ENCODE measurements at places on chromosomes 1 and 21.
A peak's percentile ranks its signal among the peaks of the same experiment; 100 is the strongest.

- DNase-seq: no peak
Observed at GRCh38 chr1:944341-945325, 14.4 kb downstream of the NOC2L start.

DNA sequence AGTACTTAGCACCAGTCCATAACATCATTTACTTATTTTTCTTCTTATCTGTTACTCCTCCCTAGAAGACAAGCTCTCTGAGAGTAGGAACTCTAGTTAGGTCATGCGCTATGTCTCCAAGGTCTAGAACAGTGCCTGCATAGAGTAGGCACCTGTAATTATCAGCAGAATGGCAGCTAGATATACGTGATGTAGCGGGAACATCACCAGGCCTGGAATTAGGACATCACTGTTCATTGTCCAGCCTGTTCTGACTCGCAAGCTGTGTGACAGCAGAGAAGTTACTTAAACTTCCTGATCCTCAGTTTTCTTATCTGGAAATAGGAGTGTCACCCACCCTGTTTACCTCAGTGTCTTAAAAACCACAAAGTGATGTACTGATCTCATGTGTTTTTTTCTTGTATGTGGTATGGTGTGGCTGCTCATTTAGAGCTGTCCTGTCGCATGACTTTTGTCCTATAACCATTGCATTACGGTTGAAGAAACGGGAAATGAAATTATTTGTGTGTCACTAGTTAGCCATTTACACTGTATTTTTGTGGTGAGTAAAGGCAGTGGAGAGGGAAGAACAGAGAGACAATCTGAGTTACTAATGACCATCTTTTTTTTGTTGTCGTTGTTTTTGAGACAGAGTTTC lies 37.1 kb upstream of the EXO1 start:
- DNase-seq: no peak

GRCh38 chr21:26952374-26953066 lies 14.4 kb downstream of the ADAMTS5 start:
- no peak for DNase-seq

DNA sequence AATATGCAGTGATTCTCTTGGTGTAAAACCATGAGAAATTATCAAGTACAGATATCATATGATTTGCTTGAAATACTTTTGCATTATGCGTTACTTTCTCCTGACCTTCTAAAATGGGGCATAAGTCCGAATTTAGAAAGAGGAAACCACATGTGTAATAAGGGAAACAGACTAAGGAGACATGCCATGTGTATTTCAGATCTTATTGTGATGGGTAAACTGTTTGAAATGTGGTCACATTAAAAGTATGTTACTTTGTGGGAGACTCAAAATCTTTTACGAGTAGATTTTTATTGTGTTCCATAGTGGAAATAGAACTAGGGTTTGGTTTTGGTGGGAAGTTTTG lies 173.0 kb downstream of the NFIA start:
- DNase-seq: no peak

- DNase-seq: no peak
Observed at GRCh38 chr21:16264319-16264718, 534.5 kb downstream of the USP25 start.

DNA sequence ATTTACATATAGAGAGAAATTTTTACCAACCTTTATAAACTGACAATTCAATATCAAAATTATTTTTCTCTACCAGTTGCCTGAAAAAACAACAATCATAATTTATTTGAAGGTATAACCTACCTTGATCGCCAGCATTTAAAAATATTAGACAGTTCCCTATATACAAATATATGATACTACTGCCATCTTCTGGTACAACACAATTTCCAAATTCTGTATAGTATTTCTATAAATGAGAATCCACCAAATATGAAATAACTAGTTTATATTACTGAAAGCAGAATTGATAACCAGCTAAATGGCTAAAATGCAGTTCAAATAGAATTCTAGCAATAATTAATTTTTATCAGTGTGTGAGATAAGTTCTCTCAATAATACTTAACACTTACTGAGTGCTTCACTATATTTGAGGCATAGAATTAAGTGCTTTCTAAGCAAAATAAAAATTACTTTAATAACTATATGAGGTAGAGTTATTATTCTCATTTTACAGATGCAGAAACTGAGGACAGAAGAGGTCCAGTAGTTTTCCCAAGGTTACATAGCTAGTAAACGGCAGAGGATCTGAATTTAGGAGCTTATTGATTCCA lies 75.6 kb downstream of the PIGK start:
- peak; percentile 0 for DNase-seq

DNA sequence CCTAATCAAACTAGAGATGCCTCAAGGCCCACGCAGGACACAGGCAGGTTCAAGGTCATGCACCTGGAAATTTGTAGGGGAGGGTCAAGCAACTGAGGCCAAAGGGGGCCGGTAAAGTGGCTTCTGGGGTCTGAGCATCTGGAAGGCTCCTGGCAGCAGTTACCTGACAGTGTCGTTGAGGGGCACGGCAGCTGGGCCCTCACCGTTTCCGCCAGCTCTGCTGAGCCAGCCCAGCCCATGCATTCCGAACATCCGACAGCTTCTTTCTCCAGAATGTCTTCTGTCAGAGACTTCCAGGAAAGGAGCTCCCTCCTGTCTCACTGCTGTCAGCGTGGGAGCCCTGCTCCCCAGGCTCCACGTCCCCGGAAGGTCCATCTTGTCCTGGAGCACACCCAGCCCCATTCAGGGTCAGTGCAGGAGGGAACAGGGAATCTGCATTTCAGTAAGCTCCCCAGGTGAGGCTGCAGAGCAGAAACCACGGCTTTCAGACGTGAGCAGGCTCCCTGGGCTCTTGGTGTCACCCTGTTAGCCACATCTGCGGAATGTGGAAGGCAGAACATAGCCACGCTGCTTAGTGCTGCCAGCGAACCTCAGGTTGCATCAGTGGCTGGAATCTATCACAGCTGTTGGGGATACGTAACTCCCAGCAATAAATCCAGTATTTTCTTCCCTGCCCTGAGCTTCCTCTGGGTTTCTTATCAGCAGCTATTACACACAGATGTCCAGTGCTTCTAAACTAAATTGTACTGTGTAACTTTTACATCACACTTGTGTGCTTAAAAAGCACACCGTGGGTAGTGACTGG lies 36.3 kb upstream of the FAM3B start:
- no peak for DNase-seq

GRCh38 chr1:46041974-46042373 lies 90.5 kb downstream of the PIK3R3 start:
- no peak for DNase-seq

GRCh38 chr1:226051365-226051764 lies 11.2 kb upstream of the H3-3A start:
- no peak for DNase-seq

- no peak for DNase-seq
Observed at GRCh38 chr1:84344286-84344685, 42.8 kb downstream of the SAMD13 start.

Data from NCI-H345 (cell line).